ENCODE measurements at places on chromosomes 12 and 14. TPM values are rescaled to one million over a fixed set of nuclear protein-coding genes. Genes with fewer than 3 reads are reported as not detected.

DNA sequence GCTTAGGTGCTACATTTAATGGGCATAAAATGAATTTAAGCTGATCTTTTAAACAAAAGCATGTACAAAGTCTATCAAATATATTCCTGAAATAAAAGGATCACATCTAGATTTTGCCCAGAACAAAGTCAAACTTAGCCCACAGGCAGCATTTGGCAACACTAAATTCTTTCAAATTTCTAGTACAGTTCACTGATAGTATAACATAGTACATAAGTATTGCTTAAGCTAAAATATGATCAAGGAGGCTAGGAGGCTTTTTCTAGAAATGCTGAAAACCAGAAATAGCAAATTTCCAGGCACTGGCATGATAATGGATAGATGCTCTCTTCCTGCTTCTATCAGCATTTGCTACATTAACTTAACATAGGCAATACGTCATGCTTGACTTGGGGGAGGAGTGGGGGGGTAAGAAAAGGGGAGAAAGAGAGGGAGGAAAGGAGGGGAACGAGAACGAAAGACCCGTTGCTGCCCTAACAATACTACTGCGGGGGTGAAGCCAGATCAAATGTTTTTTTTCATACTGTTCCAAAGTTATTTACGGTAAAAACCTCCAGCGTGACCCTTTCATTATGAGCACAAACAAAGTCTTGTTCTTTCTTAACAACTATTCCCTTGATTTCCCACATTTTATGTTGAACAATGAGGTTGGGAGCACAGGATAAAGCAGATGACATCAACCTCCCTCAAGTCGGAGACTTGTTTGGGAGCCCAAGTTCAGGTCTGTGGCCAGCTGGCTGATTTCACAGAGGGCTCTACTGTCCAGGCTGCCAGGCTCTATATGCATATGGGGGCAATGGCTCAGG lies 10.6 kb downstream of the TMED10 start:
- no peaks in the 10 kb centered on the region for H3K27me3 ChIP-seq
- H3K36me3 ChIP-seq: no peaks in the 10 kb centered on the region
- no peak for DNase-seq
- peaks cover 6% of the 10 kb centered on the region for H3K4me1 ChIP-seq

DNA sequence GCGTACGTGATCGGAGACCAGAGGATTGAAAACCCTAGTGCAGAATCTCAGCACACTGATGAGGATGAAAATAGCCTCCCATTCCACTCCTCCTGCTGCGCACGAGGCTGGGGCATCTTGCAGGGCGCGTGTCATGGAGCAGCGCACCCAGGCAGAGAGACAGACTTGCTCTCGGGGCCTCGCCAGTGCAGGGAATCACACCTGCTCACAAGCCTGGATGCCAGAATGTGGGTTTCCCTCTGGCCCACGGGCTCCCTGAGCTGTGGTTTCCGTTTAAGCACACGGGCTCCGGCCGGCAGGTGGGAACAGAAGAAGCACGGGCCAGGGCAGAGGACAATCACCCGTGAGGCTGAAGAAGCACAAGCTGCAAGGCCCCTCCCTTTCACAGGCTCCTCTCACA lies 2.0 kb downstream of the FGF6 start:
- no peaks in the 10 kb centered on the region for H3K36me3 ChIP-seq
- H3K27me3 ChIP-seq: no peaks in the 10 kb centered on the region
- no peak for DNase-seq
- no peak overlapping the region for H3K27ac ChIP-seq
- no peaks in the 10 kb centered on the region for H3K4me1 ChIP-seq

GRCh38 chr12:60487284-60487683 lies 891.5 kb downstream of the SLC16A7 start:
- no peak for DNase-seq
- H3K27ac ChIP-seq: no peak overlapping the region
- no peaks in the 10 kb centered on the region for H3K36me3 ChIP-seq
- no peak overlapping the region for H3K4me3 ChIP-seq
- H3K4me1 ChIP-seq: no peaks in the 10 kb centered on the region

DNA sequence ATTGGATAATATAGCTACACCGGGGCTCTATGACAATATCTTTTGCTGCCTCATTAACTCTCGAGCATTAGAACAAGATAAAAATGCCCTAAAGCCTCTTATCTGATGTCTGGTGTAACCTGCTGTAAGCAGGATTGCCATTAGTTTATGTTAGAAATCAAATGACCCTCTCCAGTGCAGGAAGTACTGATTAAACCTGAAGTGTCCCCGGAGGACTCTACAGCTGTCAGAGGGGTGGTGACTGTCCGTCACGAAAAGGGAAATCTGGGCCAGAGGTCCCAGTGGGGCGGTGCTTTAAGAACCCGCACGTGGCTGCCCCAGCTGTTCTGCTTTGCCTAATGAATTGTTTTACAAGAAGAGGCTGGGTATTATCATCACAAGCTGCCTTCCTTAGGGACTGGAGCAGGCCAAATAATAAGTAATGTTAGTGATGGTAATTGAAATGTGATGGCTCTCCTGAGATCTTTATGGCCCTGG lies 55.7 kb downstream of the LIN52 start:
- no peaks in the 10 kb centered on the region for H3K27me3 ChIP-seq
- H3K4me1 ChIP-seq: no peaks in the 10 kb centered on the region
- no peak overlapping the region for H3K4me3 ChIP-seq
- H3K27ac ChIP-seq: no peak overlapping the region
- no peaks in the 10 kb centered on the region for H3K36me3 ChIP-seq

PTPN21 gene
- 18.0 TPM for total RNA-seq

KRT73 gene
- not detected for total RNA-seq

KRT74 gene
- not detected for total RNA-seq

SLC5A8 gene
- total RNA-seq: not detected

DNA sequence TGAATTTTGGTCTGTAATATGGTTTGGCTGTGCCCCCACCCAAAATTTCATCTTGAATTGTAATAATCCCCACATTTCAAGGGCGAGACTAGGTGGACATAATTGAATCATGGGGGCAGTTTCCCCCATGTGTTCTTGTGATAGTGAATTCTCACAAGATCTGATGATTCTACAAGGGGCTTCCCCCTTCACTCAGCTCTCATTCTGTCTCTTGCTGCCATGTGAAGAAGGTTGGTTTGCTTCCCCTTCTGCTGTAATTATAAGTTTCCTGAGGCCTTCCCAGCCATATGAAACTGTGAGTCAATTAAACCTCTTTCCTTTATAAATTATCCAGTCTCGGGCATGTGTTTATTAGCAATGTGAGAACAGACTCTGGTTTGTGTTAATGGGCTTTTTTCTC lies 5.9 kb downstream of the LRRC9 start:
- no peaks in the 10 kb centered on the region for H3K36me3 ChIP-seq
- no peak for DNase-seq
- H3K27ac ChIP-seq: no peak overlapping the region
- H3K27me3 ChIP-seq: peaks cover 4% of the 10 kb centered on the region
- H3K4me3 ChIP-seq: no peak overlapping the region

OR6C2 gene
- not detected for total RNA-seq

DNA sequence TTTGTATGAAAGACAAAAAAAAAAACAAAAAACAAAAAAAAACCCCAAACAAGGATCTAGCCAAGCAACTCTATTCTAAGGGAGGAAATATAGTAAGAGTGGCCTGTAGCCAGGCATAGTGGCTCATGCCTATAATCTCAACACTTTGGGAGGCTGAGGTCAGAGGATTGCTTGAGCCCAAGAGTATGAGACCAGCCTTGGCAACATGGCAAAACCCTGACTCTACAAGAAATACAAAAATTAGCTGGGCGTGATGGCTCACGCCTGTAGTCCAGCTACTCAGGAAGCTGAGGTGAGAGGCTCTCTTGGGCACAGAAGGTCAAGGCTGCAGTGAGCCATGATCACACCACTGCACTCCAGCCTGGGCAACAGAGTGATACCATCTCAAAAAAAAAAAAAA lies 47.9 kb downstream of the TMEM117 start:
- peak overlapping the region; percentile 47 for H3K27ac ChIP-seq
- no peaks in the 10 kb centered on the region for H3K27me3 ChIP-seq
- no peak for DNase-seq
- no peak overlapping the region for H3K4me3 ChIP-seq
- H3K4me1 ChIP-seq: peaks cover 12% of the 10 kb centered on the region
- no peaks in the 10 kb centered on the region for H3K36me3 ChIP-seq

GRCh38 chr14:55514819-55515490 lies 65.1 kb upstream of the KTN1 start:
- H3K4me3 ChIP-seq: peak overlapping the region; percentile 8
- H3K27me3 ChIP-seq: no peaks in the 10 kb centered on the region
- DNase-seq: peak; percentile 78
- H3K4me1 ChIP-seq: peaks cover 12% of the 10 kb centered on the region
- no peak overlapping the region for H3K27ac ChIP-seq
- H3K36me3 ChIP-seq: no peaks in the 10 kb centered on the region

TOMM20L gene
- not detected for total RNA-seq

DNA sequence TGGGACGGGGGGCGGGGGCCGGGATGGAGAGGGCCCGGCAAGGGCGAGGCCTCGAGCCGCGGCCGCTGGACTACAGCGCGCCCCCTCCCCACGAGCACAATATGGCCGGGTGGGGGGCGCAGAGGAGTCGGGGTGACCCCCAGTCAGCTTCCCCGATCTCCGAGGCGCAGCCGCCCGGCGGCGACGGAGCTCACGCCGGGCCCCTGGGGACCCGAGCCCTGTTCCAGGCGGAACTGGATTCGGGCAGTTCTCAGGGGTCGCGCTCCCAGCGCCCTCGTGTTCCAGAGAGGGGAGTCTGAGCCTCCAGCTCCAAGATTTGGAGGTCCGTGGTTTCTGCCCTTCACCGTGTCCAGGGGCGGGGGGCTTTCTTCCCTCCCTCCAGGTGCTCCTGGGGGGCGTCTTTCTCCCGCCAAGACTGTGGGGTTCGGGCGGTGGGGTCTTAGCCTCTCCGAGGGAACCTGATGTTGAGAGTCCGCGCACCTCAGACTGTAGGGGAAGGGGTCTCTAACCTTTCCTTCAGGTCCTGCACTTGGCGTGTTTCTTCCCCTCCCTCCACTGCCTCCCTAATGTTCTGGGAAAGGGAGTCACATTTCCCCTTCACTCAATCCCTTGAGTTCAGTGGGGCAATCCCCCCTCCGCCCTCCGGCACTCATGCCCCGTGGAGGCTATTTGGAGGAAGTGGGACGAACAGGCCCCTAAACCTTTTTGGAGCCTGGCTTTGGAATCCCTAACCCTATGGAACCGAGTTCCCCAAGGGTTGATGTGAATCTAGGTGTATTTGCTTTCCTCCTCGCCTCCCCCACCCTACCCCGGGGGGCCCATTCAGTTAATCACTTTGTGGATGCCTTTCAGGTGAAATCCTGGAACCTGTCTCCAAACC lies 584 bp downstream of the ACVR1B start:
- no peaks in the 10 kb centered on the region for H3K36me3 ChIP-seq
- peaks cover 10% of the 10 kb centered on the region for H3K27me3 ChIP-seq
- DNase-seq: no peak
- peak overlapping the region; percentile 70 for H3K27ac ChIP-seq
- peak overlapping the region; percentile 86 for H3K4me3 ChIP-seq

POTEM gene
- total RNA-seq: not detected
